Activated CD4-positive, alpha-beta T cell treated with anti-CD3 and anti-CD28 coated beads for 4 hours (primary cell): ENCODE measurements at places on chromosomes 5 and 9.
A peak's percentile ranks its signal among the peaks of the same experiment; 100 is the strongest.

- peak; percentile 20 for DNase-seq
Observed at GRCh38 chr9:124216474-124217176, 41.1 kb upstream of the NEK6 start.

- no peak for DNase-seq
Observed at GRCh38 chr9:12811935-12812334, 37.1 kb downstream of the LURAP1L start.

DNA sequence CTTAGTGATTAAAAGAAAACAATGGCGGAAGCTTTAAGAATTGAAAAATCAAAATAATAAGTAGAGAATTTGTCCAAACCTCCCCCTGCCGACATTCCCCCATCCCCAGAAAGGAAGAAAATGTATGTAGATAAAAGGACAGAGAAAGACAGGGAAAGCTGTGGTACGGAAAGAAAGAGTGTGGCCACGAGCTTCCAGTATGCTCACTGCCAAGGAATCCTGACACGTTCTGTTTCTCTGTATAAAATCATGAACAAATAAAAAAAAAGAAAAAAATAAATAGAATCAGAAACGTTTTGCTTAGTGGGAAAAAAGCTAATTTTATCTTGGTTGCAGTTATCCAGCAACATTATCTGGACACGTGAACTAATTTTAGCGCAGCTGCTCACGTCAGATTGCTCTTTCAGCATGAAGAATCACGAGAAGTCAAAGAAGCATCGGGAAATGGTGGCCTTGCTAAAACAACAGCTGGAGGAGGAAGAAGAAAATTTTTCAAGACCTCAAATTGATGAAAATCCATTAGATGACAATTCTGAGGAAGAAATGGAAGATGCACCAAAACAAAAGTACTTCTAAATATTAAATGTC, 15.2 kb downstream of the DNAJC21 start:
- no peak for DNase-seq

DNA sequence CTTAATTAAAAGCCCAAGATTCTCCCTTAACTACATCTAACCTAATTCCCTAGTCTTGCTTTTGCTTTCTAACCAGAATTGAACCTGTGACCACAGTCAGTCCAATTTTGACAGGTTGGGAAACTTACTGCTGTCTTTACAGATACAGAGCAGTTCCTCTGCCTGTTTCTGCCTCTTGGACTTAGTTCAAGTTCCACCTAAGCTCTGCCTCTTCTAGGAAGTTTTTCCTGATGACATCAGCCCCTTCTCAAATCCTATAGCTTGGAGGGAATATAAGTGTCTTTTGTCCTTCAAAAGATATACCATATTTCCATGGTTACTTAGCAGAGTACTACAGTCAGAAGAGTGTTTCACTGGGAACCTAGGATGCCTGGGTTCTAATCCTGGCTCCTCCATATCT, 31.7 kb downstream of the BRINP1 start:
- no peak for DNase-seq

- DNase-seq, result no peak
Observed at GRCh38 chr9:135821733-135822373, 85.5 kb downstream of the CAMSAP1 start.

DNA sequence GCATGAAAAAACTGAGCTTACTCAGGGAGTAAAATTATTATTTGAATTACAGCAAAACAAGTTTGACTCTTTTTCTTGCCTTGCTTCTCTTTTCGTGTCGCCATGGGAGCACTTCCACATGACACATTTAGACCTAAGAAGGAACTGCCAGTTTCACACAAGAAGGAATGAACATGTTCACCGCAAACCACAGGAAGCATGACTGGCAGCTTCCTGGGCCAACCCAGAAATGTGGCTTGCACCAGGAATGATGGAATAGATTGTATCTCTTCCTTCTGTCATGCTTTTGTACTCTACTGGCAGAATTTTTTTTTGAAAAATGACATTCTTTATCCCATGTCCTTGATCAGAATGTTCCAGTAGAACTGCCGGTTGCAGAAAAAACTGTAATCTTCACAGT, 32.9 kb upstream of the MAN2A1 start:
- peak; percentile 2 for DNase-seq

GRCh38 chr5:77312413-77312812, 101.9 kb downstream of the PDE8B start:
- no peak for DNase-seq

DNA sequence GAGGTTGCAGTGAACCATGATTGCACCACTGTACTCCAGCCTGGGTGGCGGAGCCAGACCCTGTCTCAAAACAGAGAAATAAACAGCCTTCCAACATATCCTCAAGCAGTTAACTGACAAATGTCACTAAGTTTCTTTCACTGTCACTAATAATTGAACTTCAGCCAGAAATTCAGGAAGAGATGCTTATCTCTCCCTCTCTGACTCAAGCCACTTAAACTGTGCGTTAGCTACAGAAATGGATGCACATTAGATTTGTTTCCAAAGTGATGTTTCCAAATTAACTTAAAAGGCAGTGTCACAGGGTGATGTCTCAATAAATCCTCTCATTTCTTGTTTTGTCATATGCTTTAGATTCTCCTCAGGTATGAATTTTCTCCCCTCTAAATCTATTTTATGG, 164.9 kb downstream of the KDM4C start:
- no peak for DNase-seq

DNA sequence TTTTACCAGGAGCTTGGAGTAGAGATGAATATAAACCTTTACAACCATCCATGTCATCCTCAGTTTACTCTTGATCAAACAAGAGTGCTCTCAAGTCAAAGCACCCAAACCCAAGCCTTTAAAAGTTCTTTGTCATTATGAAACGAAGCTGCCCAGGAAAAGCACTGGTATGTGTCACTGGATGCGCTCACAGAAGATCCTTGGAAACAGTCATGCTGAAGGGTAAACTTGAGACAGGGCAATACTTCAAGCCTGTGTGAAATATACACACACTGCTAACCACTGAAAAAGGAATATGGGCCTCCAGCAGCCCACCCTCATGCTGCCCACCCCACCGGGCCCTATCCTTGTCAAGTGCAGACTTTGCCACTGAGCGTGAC, 84.5 kb downstream of the PRRT1B start:
- DNase-seq, result no peak

GRCh38 chr5:127586066-127586770, 62.7 kb upstream of the CTXN3 start:
- no peak for DNase-seq

- no peak for DNase-seq
Observed at GRCh38 chr5:24646915-24647314, 2.1 kb upstream of the CDH10 start.

GRCh38 chr5:172868436-172868923, 34.4 kb downstream of the ERGIC1 start:
- DNase-seq, result no peak

GRCh38 chr5:160824301-160825001, 27.6 kb downstream of the ATP10B start:
- DNase-seq, result no peak

- peak; percentile 49 for DNase-seq
Observed at GRCh38 chr5:131394128-131394527, 130.3 kb downstream of the CDC42SE2 start.

GRCh38 chr5:65828022-65828896, 98.1 kb upstream of the ERBIN start:
- no peak for DNase-seq

DNA sequence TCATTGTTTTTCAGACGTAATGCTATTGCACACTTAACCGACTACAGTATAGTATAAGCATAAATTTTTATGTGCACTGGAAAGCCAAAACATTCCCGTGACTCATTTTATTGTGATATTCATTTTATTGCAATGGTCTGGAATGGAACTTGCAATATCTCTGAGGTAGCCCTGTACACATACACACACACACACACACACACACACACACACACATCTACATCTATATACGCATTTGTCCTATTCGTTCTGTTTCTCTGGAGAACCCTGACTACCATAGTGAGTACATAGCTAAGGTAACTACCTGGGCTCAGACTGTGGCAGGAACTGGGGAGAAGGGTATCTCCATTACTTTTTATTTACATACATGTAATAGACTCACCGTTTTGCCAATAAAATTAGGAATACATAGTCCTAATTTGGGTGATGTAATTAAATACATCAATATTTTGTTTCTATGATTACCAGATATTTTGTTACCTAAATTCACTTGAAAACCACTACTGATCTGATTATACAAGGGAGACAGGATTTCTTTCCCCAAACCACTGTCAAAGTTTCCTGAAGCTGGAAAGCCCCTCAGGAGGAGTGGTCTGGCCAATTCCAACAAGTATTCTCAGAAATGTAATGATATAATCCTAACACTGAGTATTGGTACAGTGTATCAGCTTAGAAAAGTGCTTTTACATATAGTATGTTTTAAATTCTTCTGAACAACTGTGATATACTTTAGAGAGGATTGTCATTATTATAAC, 74.0 kb upstream of the PLPP1 start:
- no peak for DNase-seq

GRCh38 chr9:38761999-38762398, 42.1 kb upstream of the FAM240B start:
- no peak for DNase-seq

- DNase-seq, result no peak
Observed at GRCh38 chr9:115808695-115809094, 344.9 kb upstream of the PAPPA start.

DNA sequence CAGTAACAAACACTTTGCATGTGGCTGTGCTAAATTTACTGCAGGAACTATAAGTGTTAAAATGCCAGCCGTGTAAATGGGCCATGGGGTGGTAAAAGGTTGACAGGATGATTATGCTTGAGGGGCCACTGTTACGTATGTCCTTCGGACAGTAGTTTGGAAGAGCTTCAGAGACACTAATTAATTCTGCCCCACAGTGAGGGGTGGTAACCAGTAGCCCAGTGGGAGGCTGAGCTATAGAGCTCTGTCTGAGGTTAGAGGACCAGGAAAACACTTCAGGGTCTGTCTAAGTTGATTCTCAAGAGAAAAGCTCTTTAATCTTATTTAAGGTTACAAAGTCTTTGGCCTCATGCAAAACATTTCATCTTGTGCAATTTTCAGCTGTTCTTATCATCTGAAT, 176.6 kb downstream of the DMRTA1 start:
- no peak for DNase-seq

DNA sequence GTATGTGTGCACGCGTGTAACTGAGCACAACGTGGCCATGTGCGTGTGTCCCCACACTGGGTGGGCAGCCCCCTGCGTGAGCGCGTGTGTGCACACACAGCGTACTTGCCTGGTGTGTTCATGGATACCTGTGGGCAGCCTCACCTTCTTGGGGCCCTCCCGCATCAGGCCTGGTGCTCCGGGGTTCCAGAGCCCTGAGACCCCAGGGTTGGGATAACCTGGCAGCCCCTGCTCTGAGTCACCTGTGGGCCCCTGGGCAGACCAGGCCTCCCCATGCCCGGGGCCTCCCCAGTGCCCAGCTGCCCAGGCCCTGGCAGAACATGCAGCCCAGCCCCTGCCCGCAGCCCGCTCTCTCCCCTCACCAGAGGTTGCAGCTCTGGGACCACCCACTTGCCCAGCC, 25.2 kb downstream of the LHX3 start:
- DNase-seq, result no peak

DNA sequence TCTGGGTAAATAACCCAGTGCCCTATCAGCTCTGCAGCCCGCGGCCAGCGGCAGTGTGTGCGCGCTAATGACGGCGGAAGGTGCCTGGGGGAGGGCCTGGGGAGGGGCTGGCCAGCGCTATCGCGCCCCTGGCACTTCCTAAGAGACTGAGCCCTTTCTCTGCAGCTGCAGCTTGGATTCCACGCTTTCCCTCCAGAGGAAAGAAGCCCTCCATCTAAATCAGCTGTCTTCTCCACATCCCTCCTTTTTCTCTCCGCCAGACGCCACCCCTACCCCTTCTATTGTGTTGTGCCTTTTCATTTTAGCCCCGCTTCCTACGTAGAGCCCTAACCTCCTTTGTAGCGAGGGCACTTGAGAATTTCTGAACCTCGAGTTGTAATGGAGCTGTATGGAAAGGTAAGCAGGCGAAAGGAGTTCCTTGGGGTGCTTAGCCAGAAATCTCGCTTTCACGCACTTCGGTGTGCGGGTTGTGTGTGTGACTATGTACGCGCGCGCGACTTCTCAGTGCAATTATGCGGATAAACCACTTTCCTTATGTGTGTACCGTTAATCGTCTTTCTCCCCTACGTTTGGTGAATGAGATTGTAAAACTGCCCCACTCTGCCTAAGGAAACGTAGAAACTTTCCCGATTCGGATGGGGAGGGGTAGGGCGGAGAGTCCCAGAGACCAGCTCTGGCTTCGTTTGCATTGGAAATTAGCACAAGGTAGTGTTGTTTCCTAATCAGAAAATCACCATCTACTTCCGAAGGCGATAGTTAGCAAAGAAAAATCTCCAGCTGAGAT, 664 bp upstream of the RAB3C start:
- no peak for DNase-seq

GRCh38 chr5:117118499-117118898, 543.9 kb upstream of the SEMA6A start:
- DNase-seq, result no peak

GRCh38 chr9:113139225-113139829, 11.5 kb upstream of the SLC31A2 start:
- no peak for DNase-seq

GRCh38 chr5:107383414-107383813, 287.3 kb downstream of the EFNA5 start:
- DNase-seq, result no peak

DNA sequence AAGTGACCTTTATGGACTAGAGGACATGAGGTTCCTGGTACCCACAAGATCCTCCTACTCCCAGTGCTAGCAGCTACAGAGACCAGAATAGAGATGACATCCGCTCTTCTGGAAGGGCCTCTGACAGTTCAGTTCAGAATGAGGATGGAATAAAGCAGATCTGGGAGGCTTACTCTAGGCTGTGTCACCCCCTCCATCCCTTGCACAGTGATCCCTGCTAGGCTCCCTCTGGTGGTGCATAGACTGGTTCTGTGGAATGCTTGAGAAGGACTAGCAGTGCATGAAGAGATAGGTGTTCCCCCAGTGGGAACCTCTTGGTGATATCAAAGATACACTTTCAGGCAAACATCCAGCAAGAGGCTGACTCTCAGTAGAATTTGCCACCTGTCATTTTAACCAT, 83.0 kb downstream of the NPR3 start:
- no peak for DNase-seq

DNA sequence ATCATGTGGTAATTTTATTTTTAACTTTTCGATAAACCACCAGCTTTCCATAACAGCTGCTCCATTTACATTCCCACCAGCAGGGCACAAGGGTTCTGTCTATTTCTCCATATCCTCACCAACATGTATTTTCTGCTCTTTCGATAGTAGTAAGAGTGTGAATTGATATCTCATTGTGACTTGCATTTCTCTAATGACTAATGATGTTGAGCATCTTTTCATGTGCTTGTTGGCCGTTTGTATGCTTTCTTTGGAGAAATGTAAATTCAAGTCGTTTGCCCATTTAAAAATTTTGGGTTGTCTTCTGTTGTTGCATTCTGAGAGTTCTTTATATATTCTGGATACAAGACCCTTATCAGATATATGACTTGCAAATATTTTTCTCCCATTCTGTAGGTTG, 45.9 kb downstream of the PSD2 start:
- no peak for DNase-seq

GRCh38 chr9:86369810-86370209, 15.6 kb upstream of the TUT7 start:
- DNase-seq, result no peak
